Esophagus muscularis mucosa (tissue), 4 donors: ENCODE measurements at places on chromosomes 2 and 18. TPM values are rescaled to one million over a fixed set of nuclear protein-coding genes. Genes with fewer than 3 reads are reported as not detected.

STON1 gene
- total RNA-seq = 198 TPM

SLC38A11 gene
- 3.8 TPM for total RNA-seq

- no peaks in the 10 kb centered on the region for H3K27me3 ChIP-seq
- no peaks in the 10 kb centered on the region for H3K36me3 ChIP-seq
- no peak for DNase-seq
- H3K4me1 ChIP-seq = peaks cover 8% of the 10 kb centered on the region
Observed at GRCh38 chr18:5625076-5625475, 81.3 kb upstream of the EPB41L3 start.

DNA sequence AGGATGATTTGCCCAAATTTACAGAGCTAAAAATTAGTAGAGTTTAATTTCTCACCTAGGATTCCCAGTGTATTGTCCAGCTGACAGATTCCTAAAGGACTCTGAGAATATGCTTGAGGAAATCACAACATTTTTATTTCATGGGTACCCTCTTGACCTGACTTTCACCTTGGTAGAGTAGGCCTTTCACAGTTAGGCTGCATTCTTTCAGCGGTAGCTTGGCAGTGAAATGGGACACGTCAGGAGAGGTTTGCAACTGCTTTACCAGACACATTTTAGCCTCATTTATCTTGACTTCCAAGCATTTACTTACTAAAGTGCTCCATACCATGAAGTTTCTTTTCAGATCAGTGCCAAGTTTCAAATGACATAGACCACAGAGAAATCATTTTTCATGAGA, 937.9 kb upstream of the LRRTM1 start:
- H3K27ac ChIP-seq = no peak overlapping the region
- no peak overlapping the region for H3K4me3 ChIP-seq
- no peaks in the 10 kb centered on the region for H3K4me1 ChIP-seq
- DNase-seq = no peak
- no peaks in the 10 kb centered on the region for H3K27me3 ChIP-seq
- no peaks in the 10 kb centered on the region for H3K36me3 ChIP-seq

DNA sequence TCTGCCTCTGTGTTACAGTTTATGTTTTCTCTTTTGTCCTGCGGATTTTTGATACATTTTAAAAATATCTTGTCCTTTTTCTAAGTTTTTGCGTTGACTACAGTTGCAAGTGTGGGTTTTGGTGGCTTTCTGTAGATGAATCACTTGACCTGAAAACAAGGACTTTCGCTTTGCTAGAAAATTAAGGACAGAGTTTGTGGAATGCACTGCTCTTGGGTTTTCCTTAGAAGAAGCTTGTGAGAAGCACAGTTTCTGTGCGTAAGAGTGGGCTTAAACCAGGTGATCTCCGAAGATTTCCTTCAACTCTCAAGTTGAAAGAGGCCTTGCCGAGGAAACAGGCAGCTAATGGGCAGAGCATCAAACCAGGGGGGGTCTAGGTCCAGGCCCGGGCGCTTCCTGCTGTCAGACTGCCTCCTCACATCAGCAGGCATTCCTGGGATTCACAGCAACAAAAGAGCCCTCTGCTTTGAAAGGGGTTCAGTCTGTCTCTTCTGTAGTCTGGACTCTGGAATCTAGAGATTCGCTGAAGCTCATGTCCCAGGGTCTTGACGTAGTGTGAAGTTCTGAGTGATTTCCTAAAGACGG, 17.3 kb downstream of the NCK2 start:
- no peaks in the 10 kb centered on the region for H3K36me3 ChIP-seq
- no peak for DNase-seq
- no peaks in the 10 kb centered on the region for H3K27me3 ChIP-seq
- H3K4me3 ChIP-seq = no peak overlapping the region
- H3K4me1 ChIP-seq = peaks cover 43% of the 10 kb centered on the region
- H3K27ac ChIP-seq = no peak overlapping the region

DNA sequence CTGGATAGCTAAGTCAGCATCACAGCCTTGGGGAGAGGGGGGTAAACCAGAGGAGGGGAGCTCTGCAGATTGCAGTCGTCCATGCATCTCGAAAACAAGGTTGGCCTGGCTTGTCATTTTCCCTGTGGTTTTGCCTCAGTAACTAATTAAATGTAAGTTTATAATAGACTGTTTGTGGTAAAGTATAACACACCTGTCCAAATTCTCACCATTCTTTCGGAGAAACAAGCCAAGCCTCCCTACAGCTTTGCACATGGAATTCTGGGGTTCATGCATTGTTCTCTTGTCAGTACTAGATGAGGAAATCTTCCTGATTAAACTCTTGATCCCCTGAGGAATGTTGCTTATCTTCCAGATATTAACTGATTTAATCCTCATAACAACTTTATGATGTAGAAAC, 1065.2 kb upstream of the FAM98A start:
- DNase-seq = no peak
- no peak overlapping the region for H3K27ac ChIP-seq
- H3K27me3 ChIP-seq = no peaks in the 10 kb centered on the region
- no peak overlapping the region for H3K4me3 ChIP-seq

DNA sequence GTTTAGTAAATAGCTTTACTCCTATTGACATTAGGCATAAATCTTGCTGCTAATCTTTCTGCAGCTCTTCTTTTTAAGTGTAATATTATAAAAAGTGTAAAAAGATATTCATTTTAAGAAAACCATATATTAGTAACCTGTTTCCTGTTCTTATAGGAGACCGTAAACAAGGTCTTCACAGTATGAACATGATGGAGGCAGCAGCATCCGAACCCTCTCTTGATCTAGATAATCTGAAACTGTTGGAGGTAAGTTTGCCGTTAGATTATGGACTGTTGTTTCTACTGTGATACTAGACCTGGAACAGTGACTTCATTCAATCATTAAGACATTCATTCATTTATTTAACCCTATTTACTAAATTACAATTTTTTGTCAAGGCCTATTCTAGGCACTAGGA, 120.0 kb upstream of the FAM117B start:
- H3K27ac ChIP-seq = no peak overlapping the region
- H3K4me1 ChIP-seq = no peaks in the 10 kb centered on the region
- no peak for DNase-seq

DNA sequence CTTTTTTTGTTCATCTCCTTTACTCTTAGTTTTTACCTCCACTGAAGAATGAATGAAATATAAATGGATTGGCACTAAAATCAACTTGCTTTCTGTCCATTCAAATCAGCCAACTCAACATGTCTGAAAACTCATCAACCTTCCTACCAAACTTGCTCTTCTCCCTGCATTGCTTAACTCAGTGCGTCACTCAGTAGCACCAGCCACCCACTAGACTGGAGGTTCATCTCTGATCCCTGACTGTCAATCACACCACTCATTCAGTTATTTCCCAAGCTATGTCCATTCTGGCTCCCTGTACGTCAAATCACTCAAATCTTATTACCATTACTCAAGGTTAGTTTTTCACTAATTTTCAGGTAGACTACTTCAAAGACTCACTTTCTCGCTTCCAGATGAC, 75.2 kb upstream of the RBMS1 start:
- no peaks in the 10 kb centered on the region for H3K4me1 ChIP-seq
- H3K27ac ChIP-seq = no peak overlapping the region
- no peak for DNase-seq
- no peaks in the 10 kb centered on the region for H3K27me3 ChIP-seq
